ENCODE measurements at places on chromosomes 16 and 17.

DNA sequence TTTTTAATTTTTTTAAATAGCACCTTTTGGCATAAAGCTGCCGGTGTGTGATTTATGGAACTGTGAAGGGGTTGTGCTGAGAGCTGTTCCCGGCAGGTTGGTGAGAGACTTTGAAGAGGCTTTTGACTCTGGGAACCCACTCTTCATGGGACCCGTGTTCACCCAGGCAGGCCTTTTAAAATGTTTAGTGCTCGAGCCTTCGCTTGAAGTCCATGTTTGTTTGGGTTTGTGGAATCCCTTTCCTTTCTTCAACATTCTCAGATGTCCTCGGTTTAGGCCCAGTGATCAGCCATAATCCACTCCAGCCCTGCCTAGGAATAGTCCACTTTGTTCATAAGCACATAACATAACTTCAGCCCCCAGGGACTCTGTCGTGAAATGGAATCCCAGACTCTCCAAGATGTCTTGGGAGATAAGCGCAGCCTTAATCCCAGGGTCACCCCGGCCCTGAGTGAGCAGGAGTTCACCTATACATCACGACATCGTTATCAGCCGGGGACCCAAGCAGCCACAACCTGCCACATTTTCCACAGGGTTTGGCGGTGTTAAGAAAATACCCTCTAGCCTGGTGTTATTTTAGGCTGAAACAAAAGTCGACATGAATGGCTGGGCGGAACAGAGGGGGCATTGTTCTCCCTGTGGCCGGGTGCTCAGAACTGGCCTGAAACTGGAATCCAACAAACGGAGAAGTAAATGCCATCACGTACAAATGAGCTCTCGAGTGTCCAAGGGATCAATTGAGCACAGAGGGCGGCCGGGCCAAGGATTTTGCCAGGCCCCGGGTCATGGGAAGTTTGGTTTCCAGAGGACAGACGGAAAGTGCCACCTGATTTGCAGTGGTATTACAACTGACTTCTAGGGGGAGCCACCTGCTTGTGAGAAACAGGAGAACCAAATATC lies 145.7 kb upstream of the IRX3 start:
- no peak for ATAC-seq

GRCh38 chr17:50361561-50362480 lies 11.2 kb downstream of the MRPL27 start:
- peak; percentile 75 for ATAC-seq

DNA sequence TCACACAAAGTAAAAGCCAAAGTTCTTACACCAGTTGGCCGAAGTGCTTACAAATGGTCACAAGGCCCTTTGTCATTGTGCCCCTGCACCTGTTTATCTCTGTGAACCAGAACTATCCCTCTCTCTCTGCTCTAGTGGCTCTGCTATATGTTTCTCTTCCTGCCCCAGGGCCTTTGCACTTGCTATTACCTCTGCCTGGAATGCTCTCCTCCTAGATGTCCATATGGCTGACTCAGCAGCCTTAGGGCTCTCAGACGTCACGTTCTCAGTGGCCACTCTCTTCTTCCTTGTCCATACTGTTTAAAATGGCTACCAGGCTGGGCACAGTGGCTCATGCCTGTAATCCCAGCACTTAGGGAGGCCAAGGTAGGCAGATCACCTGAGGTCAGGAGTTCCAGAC lies 38.8 kb upstream of the DDX52 start:
- ATAC-seq: no peak

- no peak for ATAC-seq
These were observed 125.9 kb downstream of the MAP2K6 start for GRCh38 chr17:69540356-69540755.

DNA sequence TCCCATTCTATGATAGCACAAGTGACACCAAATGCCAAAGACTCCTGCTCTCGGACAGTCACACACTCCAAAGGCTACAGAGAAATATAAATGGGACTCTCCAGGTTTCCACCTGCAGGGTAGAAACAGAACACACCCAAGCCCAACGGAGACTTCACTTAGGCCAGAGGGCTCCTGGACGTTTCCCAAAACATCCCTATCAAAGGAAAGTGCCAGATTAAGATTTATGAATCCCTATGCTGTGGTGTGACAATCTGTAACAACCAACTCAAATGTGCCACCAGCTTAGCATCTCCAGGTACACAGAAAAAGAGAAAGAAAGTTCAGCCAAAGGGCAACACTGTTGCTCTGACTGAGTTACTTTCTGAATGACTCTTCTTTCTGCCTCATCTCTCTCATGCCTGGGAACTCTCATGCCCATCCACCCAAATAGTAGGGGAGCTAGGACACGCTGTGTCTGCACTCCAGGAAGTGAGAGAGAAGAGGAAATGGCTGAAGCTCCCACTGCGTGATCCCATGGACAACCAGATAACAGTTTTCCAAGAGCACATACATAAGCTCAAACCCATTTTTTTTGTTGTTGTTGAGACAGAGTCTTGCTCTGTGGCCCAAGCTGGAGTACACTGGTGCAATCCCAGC lies 49.7 kb downstream of the SMG6 start:
- ATAC-seq: peak; percentile 93

- ATAC-seq: no peak
These were observed 82.3 kb downstream of the SSH2 start for GRCh38 chr17:29847527-29848400.

- ATAC-seq: no peak
These were observed 54.5 kb downstream of the MYO18A start for GRCh38 chr17:29125651-29126050.

GRCh38 chr17:79391376-79392233 lies 219.2 kb downstream of the RBFOX3 start:
- ATAC-seq: peak; percentile 64

DNA sequence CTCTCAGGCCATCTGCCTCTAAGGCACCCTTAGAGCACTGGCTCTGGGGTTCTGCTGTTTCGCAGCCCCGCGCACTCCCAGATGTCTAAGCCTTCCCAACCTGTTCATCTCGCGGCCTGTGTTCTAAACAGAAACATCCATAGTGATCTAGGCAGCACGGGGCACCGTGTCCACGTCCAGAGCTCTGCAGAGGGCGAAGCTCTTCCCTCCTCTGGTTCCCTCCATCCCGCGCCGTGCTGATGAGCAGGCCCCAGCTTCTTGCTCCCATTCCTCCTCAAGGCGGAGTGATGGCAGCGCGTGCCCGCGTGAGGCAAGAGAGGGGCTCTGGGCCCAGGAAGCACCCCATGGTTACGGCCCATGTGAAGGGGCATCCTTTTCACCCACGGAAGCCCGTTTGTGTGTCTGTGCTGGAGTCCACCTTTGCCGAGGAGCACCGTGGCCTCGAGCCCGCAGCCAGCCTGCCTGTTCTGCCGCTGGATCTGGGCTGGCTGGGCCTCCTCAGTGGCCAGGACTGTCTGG lies 3.6 kb downstream of the SPIRE2 start:
- ATAC-seq: no peak

- peak; percentile 4 for ATAC-seq
These were observed at the start of gene TRIM47 for GRCh38 chr17:75878174-75878998. TRIM47 (minus strand) TSS chr17:75878581; CDS start chr17:75878548, 33 bp downstream.

GRCh38 chr17:4839965-4840892 lies 7.1 kb downstream of the MINK1 start:
- ATAC-seq: no peak

DNA sequence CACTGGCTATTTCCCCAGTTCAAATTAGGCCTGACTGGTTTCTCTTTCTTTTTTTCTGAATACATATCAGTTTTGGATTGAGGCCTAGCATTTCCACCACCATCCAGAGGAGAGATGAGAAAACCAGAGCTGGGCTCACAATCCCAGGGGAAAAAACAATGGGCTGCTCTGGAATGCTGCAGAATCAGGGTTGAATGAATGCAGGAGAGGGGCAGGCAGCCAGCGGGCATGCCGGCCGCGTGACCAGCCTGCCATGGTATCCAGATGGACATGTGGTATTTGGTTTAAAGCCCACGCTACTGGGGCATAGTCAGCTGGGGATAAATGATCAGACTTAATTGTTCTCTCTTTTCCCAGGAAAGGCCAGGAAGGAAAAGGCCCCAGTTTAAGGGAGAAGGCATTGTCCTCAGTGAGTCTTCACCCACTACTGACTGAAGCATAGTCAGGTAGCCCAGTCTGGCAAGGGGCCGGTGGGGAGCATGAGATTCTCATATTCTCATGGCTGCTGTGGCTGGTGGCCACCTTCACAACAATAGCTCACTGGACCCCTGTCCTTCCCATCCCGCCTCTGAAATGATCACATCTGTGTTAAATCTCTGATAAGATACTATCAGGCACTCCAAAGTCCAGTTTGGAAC lies 38.7 kb upstream of the RHOT1 start:
- ATAC-seq: no peak

- no peak for ATAC-seq
These were observed 41.7 kb downstream of the PIK3R5 start for GRCh38 chr17:8923762-8924161.

DNA sequence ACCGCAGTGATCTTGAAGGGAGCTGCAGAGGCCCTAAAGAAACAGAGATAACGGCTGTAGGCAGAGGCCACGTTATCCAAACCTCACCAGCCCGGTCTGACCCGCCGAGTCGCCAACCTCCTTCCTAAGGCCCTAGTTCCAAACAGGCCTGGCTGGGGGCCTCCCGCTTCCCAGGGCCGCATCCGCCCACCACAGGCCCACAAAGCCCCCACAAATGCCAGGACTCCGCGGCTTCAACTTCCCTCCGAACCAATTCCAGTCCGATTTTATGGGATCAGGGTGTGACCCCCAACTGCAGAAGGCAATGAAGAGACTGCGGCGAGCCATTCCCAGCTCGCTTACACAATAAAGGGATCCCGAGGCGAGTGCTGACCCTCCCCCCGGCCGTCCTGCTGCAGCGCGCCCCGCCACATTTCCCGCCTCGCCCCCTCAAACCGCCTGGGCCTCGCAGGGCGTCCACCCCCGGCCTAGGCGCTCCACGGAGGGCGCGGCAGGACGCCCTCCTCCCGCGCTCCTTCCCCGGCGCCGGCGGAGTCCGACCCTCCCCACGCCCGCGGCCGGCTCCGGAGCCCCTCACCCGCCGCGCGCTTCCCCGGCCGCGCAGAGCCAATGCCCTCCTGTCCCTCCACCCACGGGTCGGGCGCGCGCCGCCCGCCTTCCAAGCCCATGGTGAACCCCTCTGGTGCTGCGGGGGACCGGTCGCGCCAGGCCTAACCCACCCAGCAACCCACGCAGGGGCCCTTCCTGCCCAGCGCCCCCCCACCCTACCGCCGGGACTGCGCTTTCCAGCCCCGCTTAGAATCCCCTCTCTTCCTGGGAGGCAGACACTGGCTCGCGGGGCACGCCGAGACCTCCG lies 926 bp downstream of the MYH10 start:
- ATAC-seq: no peak

- no peak for ATAC-seq
These were observed 12.5 kb downstream of the TLCD2 start for GRCh38 chr17:1697681-1698080.

- no peak for ATAC-seq
These were observed 1.2 kb downstream of the SEPHS2 start for GRCh38 chr16:30444231-30445148.

- peak; percentile 37 for ATAC-seq
These were observed 7.9 kb downstream of the KDM6B start for GRCh38 chr17:7841915-7842379.

- no peak for ATAC-seq
These were observed 28.0 kb downstream of the NXN start for GRCh38 chr17:951325-952132.

DNA sequence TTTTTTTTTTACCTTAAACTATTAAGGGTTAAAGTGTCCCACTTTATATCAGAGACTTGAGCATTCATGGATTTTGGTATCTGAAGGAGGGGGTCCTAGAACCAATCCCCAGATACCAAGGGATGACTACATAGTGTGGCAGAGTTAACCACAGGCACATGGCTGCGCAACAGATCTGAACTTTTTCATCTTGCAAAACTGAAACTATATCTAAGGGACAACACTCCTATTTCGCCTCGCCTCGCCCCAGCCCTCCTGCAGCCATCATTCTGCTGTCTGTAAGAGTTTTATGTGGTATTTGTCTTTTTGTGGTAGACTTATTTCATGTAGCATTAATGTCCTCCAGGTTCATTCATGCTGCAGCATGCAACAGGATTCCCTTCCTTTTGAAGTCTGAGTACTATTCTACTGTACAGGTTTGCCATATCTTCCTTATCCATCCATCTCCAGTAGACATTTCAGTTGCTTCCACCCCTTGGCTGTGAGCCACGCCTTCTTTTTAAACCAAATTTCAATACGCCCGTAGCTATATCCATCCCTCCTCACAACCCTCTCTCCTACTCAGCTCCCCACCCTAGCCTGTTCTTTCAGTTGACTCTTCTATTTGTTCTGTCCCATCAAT lies 53.2 kb downstream of the AMFR start:
- ATAC-seq: no peak

DNA sequence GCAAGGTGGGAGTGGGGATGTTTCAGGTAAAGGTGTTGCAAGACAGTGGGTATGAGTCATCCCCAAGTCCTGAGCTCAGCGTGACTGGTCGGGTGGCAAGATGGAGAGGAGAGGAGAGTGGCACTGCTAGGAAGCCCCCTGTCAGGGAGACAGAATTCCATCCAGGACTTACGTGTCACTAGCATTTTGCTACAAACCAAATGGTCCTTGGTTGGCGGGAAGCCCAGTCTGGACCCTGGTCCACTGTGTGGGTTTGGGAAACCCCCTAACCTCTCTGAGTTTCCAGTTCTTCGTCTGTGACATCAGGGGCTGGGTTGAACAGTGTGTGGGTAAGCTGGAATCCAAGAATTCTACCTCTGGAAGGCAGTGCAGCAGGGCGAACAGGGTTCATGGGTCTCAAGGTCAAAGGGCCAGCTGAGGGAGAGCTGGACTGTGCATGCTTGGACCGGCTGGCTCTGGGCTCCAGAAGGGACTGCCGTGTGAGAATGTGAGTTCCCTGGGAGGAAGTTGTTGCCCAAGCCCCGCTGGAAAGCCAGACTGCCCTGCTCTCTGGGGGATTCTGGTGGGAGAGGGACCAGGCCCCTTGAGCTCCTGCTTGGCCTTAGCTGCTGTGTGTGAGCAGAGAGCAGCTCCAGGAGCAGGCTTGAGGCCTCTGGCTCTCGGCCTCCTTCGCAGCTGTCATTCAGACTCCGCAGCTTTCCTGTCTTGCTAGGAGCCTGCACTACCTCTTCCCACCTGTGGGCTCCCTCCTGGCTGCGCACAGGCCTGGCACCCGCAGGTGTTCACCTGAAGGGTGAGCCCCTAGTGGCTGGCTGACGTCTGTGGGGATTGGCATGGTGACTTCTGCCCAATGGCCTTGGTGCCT lies 84.6 kb downstream of the NT5M start:
- ATAC-seq: no peak

DNA sequence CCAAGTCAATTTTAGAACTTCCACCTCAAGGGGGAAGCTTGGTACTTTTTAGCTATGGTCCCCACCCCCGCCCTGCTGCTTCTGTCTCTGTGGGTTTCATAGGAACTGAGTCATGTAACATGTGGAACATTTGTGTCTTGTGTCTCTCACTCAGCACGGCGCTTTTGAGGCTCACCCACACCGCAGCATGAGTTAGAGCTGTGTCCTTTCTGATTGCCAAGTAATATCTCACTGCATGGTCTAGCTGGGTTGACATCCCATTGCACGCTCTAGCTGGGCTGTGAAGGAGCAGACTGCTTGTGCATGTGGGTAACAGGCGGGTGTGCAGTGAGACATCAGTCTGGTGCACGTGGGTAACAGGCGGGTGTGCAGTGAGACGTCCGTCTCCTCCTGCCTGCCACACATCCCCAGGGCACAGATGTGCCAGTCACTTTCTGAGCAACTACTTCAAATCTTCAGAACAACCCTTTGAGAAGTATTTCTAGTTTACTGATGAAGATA lies 26.4 kb upstream of the SLC7A5 start:
- peak; percentile 98 for ATAC-seq

- ATAC-seq: no peak
These were observed 33.8 kb upstream of the CRISPLD2 start for GRCh38 chr16:84785843-84786581.

- no peak for ATAC-seq
These were observed 219.0 kb downstream of the FTO start for GRCh38 chr16:53922807-53923571.

- peak; percentile 20 for ATAC-seq
These were observed 7.8 kb upstream of the CCL15 start for GRCh38 chr17:36008998-36009665.

All from stimulated activated memory B cell treated with anti-CD40 and anti-IgM and Interleukin-4, amounts not matched to agents 10 μg/mL and 1 μg/mL and 100 μg/mL, for 72 hours (primary cell).